ENCODE measurements at places on chromosomes 11 and 22.

- no peak for DNase-seq
These were observed 20.2 kb upstream of the C11orf96 start for GRCh38 chr11:43922295-43922648.

- no peak for DNase-seq
These were observed 19.0 kb downstream of the MPPED2 start for GRCh38 chr11:30567120-30567519.

- DNase-seq: no peak
These were observed 1365.4 kb upstream of the RAG2 start for GRCh38 chr11:37963440-37963839.

GRCh38 chr11:12088047-12088481 lies 22.3 kb upstream of the MICAL2 start:
- DNase-seq: peak; percentile 23

DNA sequence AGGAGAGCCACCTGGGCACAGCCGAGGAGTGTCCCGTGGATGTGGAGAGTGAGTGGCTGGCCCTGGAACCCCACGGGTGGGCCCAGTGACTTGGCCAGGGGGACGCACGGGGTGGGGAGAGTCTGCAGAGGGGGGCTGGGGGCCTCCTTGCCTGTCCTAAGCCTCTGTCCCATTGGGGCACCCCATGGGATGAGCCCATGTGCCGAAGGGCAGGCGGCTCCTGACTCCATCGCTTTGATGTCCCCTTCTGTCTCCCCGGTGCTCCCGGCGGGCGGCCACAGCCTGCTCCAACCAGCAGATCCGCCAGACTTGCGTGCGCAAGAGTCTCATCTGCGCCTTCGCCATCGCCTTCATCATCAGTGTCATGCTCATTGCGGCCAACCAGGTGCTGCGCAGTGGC lies 9.4 kb downstream of the CABP7 start:
- no peak for DNase-seq

- DNase-seq: no peak
These were observed 75.4 kb downstream of the CCDC81 start for GRCh38 chr11:86449993-86450629.

- no peak for DNase-seq
These were observed 2.4 kb downstream of the NCR3LG1 start for GRCh38 chr11:17353821-17354600.

- no peak for DNase-seq
These were observed 1492.7 kb downstream of the BRD1 start for GRCh38 chr22:48334971-48335370.

DNA sequence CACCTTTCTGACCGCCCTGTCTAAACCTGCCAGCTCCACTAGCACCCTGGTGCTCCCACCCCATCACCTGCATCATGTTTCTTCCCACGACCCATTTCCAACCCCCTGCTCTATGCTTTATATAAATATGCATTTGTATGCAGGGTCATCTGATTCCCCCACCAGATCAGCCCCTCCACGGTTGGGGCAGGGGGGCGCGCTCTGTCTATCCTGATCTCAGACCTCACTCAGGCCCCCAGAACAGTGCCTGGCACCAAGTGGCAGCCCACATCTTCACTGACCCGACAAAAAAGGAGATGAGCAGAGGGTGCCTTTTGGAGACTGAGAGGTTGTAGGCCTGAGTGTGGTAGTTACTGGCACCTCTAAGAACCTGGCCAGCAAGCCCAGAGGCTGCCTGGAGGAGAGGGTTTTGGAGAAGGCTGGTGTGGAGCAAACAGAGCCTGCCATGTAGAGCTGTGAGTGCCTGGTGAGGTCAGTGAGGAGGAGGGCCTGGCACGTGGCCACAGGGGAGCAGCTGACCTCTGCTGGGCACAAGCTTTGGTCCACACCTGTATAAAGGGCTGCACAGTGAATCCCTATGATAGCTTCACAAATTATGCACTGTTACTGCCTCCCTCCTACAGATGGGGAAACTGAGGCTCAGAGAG lies 86.3 kb upstream of the RTL6 start:
- DNase-seq: no peak

- no peak for DNase-seq
These were observed 121.0 kb upstream of the FGF3 start for GRCh38 chr11:69940246-69940610.

DNA sequence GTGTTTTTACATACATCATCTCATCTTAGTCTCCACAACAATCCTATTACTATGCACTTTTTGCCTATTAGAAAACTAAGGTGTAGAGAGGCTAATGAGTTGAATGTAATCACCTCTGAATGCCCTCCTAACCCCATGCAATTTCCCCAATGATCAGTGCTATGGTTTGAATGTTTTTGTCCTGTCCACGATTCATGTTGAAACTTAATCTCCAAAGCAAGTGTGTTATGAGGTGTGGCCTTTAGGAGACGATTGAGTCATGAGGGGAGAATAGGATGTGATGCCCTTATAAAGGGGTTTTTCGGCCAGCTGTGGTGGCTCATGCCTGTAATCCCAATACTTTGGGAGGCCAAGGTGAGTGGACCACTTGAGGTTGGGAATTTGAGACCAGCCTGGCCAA lies 2.0 kb upstream of the CCDC73 start:
- peak; percentile 10 for DNase-seq

DNA sequence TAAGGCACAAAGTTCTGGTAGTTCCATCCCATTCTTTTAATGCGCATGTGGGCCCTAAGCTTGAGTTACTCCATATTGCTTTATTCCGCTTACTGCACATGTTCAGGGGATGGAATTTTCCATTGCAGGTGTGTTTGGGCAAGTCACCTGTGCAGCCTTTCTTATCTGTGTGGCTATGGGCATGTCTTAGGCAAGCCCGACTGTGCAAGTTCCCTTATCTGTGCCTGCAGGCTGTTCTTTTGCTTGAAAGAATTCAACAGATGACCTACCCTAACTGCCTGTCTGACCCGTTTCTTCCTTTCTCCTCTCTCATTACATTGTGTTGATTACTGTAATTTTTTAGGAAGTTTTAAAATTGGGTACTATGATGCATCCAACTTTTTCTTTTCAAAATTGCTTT lies 363.6 kb downstream of the TTC28 start:
- DNase-seq: no peak

DNA sequence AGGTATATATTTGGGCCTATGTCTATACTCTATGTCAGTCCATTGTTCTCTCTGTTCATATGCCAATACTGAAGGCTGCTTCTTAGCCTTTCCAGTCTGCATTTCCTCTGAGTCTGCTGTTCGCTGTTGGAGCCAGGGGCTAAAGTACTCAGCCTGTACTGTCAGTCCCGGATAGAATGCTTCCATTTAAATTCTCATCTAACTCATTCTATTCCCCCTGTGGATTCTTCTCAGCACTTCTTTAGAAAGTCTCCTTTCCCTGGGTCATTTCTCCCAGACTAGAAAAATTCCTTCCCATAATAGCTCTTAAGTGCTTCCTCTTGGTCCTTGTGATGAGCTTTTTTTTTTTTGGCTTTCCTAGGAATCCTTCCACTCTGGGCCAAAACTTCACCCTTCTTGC lies 293.1 kb downstream of the KIRREL3 start:
- DNase-seq: no peak

- DNase-seq: no peak
These were observed 115.4 kb upstream of the NAV2 start for GRCh38 chr11:19597206-19597605.

- no peak for DNase-seq
These were observed 141.7 kb upstream of the GRIA4 start for GRCh38 chr11:105468154-105468553.

DNA sequence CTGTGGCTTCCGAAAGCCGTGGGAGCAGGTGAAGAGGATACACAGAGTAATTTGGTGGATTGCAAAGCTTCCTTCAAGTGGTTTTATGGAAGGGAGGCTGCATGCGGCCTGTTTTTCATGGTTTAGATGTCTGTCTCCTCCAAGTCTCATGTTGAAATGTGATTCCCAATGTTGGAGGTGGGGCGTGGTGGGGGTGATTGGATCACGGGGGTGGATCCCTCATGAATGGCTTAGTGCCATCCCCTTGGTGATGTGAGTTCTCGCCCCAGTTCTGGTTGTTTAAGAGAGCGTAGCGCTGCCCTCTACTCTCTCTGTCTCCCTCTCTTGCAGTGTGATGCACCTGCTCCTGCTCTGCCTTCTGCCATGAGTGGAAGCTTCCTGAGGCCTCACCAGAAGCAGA lies 247.8 kb upstream of the B3GAT1 start:
- DNase-seq: no peak

GRCh38 chr22:46549971-46550641 lies 12.7 kb upstream of the CELSR1 start:
- DNase-seq: no peak

DNA sequence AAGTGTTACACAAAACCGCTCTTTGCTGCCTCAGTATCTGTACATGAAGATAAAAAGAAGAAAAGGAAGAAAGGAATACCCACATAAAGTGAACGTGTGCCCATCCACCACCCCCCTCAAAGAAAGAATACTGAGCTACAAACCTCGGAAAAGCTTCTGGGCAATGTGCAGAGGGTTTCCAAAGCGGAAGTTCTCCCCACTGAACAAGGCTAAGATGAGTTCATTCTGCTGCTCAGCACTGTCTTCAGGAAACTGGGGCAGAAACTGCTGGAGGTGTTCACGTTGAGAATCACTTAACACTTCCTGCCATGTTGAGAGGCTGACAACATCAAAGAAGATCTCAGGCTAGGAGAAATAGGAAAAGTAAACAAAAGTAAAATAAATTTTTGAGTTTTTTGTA lies 6.9 kb downstream of the NFRKB start:
- peak; percentile 56 for DNase-seq

DNA sequence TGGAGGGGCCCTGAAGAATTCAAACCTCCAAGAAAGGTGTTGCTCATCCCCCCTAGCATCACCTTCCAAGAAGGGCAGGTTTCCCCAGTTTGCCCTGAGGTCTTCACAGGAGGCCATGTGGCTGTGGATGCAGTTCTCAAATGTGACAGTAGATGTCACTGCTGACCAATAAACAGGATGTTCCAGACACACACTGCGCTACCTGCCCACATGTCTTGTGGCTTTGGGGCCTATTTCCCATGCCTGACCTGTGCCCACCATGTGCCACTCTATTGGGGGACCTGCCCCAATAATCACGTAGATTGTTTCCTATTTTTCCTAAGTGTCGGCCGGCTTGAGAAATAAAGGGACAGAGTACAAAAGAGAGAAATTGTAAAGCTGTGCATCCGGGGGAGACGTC lies 4.5 kb downstream of the GSTT2 start:
- peak; percentile 60 for DNase-seq

- peak; percentile 24 for DNase-seq
These were observed 103.7 kb downstream of the CD44 start for GRCh38 chr11:35242412-35243242.

GRCh38 chr11:45022294-45023064 lies 71.8 kb upstream of the TP53I11 start:
- DNase-seq: no peak

- no peak for DNase-seq
These were observed 307.7 kb downstream of the SHANK2 start for GRCh38 chr11:70944636-70945035.

DNA sequence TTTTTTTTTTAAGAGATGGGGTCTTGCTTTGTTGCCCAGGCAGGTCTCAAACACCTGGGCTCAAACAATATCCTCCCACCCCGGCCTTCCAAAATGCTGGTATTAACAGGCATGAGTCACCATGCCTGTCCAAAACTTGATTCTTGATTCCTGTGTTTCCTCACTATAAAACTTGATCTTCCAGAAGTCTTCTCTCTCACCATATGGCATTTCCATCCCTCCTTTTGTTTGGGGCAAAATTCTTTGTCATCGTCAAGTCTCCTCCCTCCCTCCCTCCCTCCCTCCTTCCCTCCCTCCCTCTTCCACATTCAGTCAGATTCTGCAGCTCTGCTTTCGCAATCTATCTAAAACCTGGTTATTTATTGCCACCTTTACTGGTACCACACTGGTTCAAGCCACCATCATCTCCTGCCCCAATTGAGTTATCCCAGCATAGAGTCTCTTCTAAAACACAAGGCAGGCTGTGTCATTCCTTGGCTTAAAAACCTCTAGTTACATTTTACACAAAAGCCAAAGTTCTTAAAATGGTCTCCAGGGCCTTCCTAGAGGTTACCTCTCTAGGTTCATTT lies 65.0 kb upstream of the HORMAD2 start:
- DNase-seq: no peak

GRCh38 chr11:128416976-128417375 lies 170.4 kb downstream of the ETS1 start:
- DNase-seq: no peak

- DNase-seq: no peak
These were observed 22.2 kb upstream of the ELFN2 start for GRCh38 chr22:37449331-37450001.

DNA sequence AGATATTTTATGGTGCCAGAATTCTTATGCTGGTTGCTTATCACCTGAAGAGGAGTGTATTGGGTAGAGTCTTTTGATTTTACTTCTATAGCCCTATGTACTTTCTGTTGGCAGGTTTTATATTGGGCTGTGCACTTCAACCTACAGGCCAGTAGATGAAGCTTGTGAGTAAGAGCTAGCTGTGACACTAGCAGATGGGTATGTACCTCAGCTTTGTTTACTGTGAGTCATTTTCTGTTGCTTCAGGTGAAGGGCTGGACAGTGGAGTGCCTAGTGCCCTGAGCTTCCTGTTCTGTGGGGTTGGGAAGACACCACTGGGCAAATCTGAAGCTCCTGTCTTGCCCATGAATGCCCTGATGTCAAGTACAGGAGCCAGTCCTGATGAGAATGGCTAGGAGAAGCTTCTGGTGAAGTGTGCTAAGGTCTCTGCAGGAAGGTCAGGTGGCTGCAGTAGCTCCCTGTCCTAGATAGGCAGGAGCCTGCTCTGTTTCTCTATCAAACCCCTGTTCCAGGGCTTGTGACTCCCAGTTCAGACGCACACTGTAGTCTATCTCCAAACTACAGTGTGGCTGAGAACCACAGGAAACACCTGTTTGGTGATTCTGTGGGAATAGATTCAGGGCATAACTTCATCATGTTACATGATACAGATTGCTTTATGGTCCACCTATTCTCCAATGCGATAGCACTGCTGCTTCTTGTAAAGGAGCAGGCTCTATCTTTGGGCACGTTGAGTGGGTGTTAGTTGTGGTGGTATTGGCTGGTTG lies 755.7 kb downstream of the KCNA4 start:
- DNase-seq: no peak

DNA sequence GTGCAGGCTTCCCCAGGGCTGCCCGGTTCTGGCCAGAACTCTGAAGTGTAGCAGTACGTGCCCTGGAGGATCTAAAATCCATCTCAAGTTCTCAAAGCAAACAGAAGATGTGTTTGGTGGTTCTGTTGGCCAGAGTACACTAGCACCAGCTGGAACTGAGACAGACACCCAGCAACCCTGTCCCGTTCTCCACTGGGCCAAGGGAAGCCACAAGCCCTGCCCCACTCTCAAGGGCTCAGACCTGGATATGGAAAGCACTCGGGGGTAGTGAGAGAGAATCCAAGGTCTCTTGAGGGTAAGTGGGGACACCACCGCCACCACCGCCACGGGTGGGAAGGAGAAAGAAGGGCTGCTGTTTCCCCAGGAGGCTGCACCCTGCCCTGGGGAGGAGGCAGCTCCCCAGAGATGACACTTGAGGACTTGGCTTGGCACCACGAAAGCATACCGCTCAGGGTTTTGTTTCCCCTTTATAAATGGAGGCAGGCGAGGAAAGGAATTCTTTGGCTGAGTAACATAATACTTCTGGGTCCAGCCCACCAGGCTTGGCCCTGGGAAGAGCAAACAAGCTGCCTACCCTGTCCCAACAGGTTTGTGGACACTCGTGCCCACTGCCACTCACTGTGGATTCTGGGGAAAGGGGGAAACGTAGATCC lies 56.1 kb upstream of the POU2AF1 start:
- no peak for DNase-seq

- no peak for DNase-seq
These were observed 13.1 kb downstream of the MTMR2 start for GRCh38 chr11:95910638-95911368.

- DNase-seq: no peak
These were observed 284.8 kb downstream of the CADM1 start for GRCh38 chr11:115219376-115219775.

- DNase-seq: no peak
These were observed 4.4 kb downstream of the TRIOBP start for GRCh38 chr22:37701141-37701786.

All from activated CD4-positive, alpha-beta T cell treated with anti-CD3 and anti-CD28 coated beads, Interleukin-10, Interleukin-2, amounts not matched to agents 100 ng/mL and 50 ng/mL, durations not matched to agents 16 hours and 8 hours (primary cell).